GDM1 (cell line): ENCODE measurements at places on chromosomes 11 and 22.

DNA sequence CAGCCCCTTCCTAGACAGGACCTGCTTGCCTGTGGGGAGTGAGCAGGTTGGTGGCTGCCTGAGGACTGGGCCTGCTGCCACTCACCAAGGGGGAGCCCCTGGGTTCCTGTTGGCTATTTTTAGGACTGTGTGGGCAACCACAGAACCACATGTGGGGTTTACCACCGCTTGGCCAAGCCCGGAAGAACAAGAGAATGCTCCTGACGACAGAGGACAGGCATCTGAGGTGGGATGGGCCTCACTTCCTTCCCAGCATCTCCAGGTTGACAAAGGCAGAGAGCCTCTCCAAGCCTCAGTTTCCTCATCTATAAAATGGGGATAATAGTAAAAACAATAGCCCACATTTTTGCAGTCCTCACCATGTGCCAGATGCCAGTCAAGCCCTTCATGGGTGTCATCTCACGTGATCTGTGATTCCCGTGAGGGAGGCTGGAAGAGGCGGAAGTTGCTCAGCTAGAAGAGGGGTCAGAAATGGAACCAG lies 43.6 kb downstream of the LRRC32 start:
- DNase-seq = peak; percentile 87

DNA sequence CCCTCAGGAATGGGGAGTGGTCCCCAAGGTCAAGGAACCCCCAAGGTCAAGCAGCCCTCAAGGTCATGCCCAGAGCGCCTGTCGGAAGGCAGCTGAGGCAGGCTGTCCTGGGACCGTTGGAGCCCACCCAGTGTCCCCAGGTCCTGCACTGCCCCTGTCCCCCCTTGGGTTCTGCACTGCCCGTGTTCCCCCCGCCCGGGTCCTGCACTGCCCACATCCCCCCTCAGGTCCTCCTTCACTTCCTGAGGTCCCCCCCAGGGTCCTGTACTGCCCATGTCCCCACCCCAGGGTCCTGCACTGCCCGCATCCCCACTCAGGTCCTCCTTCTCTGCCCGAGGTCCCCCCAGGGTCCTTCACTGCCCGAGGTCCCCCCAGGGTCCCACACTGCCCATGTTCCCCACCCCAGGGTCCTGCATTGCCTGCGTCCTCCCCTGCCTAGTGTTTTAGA lies 1073.0 kb downstream of the BRD1 start:
- DNase-seq = no peak

DNA sequence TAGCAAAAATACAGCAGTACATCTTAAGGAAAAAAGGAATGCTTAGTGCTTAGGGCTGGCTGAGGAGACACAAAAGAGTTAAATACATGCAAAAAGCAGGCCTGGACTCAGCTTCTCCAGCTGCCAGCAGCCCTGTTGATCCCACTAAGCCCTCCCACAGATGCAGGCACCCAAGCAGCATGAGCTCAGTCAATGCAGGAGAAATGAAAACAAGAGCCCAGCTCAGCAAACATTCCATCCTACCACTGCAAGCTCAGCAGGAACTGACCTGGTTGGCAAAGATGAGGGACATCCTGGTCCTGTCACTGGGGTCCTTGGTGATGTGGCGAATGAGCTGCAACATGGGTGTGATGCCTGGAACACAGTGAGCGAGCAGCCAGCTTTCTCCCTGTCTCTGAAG lies 5.8 kb downstream of the CYB5R2 start:
- no peak for DNase-seq

GRCh38 chr11:122246874-122247273 lies 130.9 kb upstream of the BLID start:
- no peak for DNase-seq

GRCh38 chr22:41001722-41002122 lies 50.5 kb downstream of the RBX1 start:
- DNase-seq = no peak

DNA sequence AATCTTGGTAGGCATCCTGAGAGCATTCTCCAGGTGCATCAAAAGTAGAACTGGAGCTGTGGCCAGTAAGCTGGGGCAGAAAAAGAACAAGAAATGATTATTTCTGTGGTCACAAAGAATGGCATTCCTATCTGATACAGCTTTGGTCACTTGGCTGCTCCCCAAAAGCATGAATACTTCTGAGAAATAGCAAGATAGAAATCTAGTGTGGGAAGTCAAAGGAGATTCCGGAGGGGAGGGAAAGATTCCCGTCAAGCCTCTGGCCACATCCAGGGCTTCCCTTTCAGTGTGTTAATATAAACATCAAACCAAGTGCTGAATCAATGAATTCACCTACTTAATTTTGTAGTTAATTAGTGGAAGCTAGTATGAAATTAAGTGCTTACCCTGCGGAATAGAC lies 1185.4 kb downstream of the LRRC4C start:
- DNase-seq = no peak

DNA sequence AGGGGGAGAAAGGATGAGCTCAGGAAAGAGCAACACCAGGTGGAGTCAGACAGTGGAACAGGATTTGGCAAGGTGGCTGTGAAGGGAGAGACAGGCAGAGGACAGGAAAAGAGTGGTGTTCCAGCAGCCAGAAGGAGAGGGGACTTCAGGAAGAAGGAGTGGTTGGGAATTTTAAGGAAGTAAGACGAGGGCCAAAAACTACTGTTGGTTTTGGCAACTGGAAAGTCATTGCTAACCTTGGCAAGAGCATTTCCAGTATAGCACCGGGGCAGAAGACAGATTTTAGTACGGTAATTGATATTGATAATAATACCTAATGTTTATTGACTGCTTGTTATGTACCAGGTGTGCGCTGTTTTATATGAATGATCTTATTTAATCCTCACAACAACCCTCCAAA lies 15.4 kb upstream of the DDX6 start:
- no peak for DNase-seq

DNA sequence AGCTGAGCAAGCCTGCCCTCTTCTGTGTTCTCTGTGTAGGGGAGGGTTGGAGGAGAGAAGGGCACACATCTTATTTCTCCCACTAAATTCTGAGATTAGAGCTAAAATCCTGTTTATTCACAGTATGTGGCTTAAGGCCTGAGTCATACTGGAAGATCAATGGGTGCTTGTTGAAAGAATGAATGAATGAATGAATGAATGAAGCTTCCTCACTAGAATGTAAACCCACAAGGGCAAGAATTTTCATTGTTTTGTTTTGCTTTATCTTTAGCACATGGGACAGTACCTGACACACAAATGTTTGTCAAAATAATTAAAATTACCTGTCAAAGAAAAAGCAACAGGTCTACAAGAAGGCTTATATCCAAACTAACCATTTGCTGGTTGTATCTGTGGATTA lies 50.6 kb upstream of the PAK1 start:
- no peak for DNase-seq

DNA sequence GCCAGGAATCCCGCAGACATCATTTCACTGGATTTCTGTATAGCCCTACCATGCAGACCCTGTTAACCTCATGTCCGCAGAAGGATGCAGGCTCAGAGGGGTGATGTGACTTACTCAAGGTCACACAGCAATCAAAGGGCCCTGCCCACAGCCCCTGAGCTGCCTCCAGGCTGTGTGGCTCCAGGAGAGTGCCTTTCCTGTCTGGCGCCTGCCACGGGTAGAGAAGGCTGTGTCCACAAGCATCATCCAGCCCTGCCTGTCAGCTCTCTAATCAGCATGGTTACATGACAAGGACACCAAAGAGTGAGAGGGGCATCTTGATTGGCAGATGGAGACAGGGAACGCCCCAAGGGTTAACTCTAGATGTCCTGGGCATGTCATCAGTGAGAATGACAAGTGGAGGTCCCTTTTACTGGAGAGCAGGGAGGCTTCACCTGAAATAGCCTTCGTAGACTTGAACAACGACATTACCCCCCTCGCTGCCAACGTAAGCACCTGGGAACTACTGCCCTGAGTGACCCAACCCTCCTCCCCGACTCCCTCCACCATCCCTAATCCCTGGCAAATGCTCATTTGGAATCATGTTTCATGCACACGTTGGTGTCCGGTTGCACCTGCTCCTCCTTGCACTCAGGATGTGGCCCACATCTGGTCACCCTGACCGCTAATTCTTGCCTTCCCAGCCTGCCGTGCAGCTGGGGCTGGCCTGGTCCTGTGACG lies 6.9 kb downstream of the FGF19 start:
- no peak for DNase-seq

DNA sequence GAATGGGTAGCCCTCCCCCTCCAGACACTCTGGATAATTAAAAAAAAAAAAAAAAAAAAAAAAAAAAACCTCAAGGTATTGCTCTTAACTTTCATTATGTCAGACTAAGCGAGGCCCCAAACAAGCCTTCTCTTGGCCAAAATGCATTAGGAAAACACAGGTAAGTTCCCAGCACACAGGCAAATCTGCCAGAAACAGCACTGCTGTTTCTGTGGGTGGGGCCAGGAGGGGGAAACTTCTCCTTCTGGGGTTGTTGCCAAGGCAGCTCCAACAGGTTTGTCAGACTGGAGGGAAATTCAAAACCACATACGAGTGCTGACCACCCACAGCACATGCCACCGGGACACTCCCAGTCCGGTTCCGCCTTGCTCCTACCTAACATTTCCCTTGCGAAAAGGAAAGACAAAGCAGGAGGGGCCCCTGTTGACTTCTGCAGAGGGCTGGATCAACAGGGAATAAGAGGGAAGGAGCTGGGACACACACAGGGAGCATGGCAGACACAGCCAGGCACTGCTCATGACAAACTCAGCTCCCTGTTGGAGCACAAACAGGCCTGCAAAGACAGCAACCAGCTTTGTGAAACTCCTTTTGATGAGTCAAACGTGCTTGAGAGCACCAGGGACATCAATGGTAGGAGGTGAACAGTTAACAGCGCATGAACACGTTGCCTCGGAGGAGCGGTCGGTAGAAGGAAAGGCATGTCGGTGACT lies 55.0 kb downstream of the MYH9 start:
- DNase-seq = peak; percentile 35

DNA sequence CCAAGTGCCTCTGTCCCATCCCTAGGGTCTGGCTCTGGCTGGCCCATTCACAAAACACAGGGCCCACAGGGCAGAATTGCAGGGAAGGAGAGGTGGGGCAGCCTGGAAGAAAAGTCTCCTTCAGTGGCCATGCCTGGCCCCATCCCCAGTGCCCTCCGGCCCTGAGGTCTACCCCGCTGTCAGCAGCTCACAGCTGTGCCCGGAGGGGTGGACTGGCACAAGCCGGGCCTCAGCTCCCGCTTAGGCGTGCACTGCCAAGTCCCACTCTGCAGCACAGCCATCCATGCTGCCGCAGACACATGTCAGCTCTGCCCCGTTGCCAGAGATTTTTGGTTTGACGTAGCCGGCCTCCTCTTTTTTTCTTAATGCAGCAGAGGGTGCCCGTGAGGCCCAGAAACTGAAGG lies 3.9 kb upstream of the SCN2B start:
- DNase-seq = no peak

DNA sequence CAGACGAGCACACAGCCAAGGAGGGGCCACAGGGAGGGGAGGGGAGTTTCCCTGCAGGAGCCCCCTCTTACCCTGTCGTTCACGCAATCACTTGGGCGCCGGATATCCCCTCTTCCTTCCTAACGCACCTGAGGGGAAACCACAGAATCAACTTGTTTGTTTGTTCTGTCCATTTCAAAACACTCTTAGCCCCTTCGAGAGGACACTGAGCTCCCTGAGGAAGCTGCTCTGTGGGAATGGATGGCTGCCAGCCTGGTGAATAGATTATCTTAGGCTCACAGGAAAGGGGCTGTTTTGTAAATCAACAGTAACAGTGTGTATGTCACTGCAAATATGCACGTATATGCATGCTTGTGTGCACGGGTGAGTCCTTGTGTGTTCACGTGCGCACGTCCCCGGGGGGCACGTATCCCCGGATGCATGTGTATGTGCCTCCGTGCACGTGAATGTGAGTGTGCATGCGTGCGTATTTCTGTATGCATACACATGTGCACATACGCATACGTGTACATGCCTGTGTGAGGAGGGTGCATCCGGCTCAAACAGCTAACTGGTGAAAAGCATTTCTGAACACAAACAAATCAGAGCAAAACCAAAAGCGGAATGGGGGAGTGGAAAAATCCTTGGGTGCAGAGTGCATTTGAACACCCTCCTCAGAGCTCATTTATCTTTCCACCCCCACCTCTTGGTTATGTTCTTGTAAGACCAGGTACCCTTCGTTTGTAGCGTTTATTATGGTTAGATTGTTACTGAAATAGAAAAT lies 7.2 kb downstream of the ARSA start:
- peak; percentile 74 for DNase-seq

- no peak for DNase-seq
Measured at GRCh38 chr11:7548659-7549274, 35.0 kb downstream of the PPFIBP2 start.

DNA sequence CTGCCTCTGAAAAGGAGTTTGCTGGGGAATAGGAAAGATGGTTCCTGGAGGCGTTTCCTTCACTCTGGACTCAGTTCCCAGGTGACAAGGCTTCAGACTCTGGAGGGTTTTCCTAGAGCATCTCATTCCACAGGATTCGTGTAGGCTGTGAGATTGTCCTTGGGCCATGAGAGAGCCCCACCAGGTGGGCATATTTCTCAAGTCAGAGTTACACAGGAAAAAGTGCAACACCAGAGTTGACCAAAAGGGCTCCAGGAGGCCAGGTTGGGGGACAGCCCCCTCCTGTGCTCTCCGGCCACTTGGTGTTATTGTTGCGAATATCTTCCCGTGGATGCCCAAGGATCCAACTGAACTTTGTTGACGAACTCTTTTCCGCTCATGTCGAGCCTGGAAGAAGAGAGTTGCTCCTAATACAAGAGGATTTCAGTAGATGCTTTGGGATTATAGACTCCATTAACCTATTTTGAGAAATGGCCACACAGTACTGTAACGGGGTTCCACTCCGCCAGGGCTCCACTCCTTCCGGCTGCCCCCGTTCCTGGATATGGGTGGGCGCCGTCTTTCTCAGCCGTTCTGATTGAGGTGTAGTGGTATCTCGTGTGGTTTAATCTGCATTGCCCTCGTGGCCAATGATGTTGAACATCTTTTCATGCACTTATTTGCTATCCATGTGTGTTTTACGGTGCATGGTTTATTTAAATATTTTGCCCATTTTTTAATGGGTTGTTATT lies 580.3 kb downstream of the BRD1 start:
- no peak for DNase-seq

GRCh38 chr22:22397292-22397870 lies 111.2 kb downstream of the ZNF280B start:
- no peak for DNase-seq

DNA sequence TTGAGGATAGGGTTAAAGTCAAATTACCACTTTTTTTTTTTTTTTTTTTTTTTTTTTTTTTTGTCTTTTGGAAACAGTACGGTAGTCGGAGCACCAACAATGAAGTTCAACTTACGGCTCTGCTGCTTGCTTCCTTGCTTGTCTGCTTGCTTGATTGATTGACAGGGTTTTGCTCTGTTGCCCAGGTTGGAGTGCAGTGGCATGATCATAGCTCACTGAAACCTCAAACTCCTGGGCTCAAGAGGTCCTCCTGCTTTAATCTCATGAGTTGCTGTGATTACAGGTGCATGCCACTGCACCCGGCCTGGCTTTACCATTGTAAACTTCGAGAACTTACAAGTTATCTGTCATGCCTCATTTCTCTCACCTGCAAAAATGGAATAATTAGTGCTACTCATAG lies 5.8 kb downstream of the SGSM3 start:
- no peak for DNase-seq

DNA sequence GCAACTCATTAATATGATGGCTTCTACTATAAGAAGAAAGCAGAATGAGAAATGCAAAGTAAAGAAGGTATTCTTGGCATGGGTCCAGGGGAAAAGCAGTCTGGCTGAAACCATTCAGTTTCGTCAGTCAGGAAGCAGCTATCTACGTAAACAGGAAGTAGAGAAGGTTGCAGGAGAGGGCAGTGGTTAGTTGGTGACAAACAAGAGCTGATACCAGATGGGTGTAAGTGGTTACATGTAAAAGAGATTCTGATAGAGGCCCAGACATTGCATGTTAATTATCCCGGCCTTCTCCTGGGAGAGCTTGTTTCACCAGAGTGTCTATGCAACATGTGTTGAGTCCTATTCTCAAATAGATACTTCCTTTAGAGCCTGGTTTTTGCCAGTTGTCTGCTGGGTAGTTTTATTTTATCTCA lies 58.4 kb upstream of the PSMA1 start:
- peak; percentile 51 for DNase-seq
